Fibroblast of skin of right biceps (primary cell): ENCODE measurements at places on chromosomes 7 and 10.

DNA sequence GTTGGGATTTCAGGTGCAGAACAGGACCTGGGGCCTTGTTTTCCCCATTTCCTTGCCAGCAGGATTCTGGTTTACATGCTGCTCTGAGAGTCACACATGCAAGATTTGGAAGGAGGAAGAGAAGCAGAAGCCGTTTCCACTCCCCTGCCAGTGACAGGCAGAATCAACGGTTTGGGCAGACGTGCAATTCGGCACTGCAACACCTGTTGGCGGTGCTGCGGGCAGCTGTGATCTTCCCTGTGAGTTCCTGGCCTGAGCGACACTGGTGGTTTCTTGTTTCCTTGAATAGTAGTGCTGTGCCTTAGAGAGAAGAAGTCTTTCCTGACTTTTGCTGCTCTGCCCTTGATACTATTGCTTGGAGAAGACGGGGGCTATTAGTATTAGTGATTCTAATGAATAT is 1126.2 kb downstream of the TYW1 start:
- DNase-seq: no peak

- DNase-seq: no peak
These were observed 14.3 kb downstream of the NOD1 start for GRCh38 chr7:30464231-30464671.

GRCh38 chr10:91909117-91909677 is at the start of gene FGFBP3:
Gene FGFBP3, minus strand, starts transcription at chr10:91909486. Its CDS starts 517 bp downstream, at chr10:91908969.
- peak; percentile 44 for DNase-seq

GRCh38 chr7:112982441-112983063 is 104.1 kb downstream of the GPR85 start:
- no peak for DNase-seq

DNA sequence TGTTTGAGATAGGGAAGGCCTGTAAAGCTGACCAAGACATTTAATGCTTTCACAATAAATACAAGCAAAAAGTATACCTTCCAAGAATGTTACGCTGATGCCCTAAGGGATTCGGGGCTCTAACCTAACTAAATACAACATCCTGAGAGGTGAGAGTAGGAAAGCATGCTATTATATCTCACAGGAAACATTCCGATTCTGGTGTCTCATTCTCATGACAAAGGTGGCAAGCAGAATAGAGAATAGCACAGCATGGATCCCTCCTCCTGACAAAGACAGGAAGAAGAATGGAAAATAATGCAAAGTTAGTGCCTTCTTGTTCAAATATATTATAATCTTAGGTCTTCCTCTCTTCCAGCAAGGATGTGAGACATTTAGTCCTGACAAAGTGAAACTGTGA is 504.3 kb downstream of the TFEC start:
- DNase-seq: no peak

GRCh38 chr7:153381275-153382040 is 621.9 kb downstream of the ACTR3B start:
- DNase-seq: no peak

GRCh38 chr7:114084472-114085312 is 165.9 kb upstream of the PPP1R3A start:
- DNase-seq: peak; percentile 38
